ENCODE measurements at places on chromosomes 5 and 9.
A peak's percentile ranks its signal among the peaks of the same experiment; 100 is the strongest.

DNA sequence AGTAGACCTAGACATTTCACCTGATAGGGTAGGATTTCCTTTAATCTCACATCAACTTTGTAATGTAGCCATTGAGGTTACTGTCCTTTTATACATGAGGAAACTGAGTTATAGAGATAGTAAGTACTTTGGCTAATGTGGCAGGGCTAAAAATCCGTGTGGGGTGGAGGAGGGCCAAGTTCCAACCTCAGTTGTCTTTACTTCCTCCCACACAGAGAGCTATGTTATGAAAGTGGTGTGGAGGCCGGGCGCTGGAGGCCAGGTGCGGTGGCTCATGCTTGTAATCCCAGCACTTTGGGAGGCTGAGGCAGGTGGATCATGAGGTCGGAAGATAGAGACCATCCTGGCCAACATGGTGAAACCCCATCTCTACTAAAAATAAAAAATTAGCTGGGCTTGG lies 173.3 kb downstream of the PALM2AKAP2 start:
- DNase-seq: no peak

GRCh38 chr5:131505237-131505908 lies 129.7 kb downstream of the RAPGEF6 start:
- no peak for DNase-seq

- no peak for DNase-seq
These were observed 55.6 kb downstream of the CAMSAP1 start for GRCh38 chr9:135851748-135852147.

DNA sequence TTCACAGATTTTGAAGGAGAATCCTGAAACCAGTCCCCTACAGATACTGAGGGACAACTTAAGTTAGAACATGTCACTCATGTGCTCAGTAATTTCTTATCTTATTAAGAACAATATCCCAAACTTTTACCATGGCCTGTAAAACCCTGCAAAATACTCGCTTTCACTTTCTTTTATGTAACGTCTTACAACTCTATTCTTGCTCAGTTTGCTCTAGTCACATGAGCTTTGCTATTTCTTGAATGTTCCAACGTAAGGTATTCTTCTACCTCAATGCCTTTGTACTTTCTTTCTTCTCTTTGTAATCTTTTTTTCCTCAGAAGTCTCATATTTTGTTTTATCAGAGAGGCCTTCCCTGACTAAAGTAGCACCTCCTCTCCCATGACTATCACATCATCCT lies 14.1 kb downstream of the TMEM38B start:
- DNase-seq: peak; percentile 32

GRCh38 chr5:141668601-141669265 lies 13.3 kb downstream of the ARAP3 start:
- peak; percentile 30 for DNase-seq

DNA sequence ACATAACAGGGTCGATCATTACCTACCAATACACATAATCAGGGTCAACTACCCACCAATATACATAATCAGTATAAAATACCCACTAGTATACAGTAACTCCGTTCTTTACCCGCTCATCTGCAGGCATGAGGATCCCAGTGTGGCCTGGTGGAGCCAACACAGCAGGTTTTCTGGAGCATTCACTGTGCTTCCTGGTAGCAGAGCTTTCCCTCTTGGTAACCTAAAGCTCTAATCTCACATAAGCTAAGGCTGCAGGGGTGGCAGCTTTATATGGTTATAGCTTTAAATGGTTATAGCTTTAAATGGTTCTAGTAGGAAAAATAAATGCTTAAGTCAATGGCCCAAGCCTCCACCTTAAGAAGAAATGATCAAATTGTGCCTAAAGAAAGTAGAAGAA lies 11.9 kb downstream of the LCN1 start:
- DNase-seq: no peak

- DNase-seq: no peak
These were observed 249.8 kb downstream of the KIF4B start for GRCh38 chr5:155263381-155263780.

DNA sequence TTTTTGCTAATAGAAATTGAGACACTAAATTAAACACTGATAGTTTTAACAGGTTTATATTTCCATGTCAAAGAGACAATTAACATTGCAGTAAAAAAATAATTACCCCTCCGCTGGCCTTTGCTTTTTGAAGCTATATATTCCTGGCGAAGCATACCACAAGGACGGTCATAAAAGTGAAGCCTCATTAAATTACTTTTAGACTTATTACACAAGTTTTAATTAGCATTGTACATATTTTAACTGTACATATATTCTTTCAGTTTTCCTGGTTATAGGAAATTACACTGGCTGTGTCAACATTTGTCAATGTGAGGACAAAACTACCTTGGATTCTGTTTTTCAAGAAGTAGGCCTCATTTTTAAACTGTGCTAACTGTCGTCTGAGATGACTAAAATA lies 1.2 kb downstream of the CDKN2A start:
- DNase-seq: no peak

GRCh38 chr5:144436007-144436406 lies 265.3 kb downstream of the KCTD16 start:
- DNase-seq: no peak

- DNase-seq: no peak
These were observed 75.5 kb downstream of the SGCD start for GRCh38 chr5:156402387-156402921.

- DNase-seq: no peak
These were observed 3.4 kb upstream of the CCNO start for GRCh38 chr5:55236800-55237199.

- DNase-seq: no peak
These were observed 2.3 kb downstream of the CFAP157 start for GRCh38 chr9:127708952-127709587.

- peak; percentile 11 for DNase-seq
These were observed 384.8 kb upstream of the PCSK5 start for GRCh38 chr9:75505654-75506053.

DNA sequence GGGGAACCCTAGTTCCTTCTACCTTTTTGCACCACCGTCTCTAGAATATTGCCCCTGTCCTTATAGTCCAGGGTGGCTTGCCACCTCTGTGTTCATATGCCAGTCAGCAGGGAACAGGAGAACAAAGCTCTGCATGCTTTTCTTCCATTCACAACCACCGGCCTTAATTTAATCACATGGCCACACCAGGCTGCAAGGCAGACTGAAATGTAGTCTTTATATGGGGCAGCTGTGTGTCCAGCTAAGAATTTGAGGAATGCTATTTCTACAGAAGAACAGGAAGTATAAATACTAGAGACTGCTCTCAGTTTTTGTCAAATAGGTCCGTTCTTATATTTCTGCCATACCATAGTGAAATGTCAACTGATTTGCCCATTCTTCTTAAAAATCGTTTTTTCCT lies 5.8 kb downstream of the C5orf22 start:
- no peak for DNase-seq

DNA sequence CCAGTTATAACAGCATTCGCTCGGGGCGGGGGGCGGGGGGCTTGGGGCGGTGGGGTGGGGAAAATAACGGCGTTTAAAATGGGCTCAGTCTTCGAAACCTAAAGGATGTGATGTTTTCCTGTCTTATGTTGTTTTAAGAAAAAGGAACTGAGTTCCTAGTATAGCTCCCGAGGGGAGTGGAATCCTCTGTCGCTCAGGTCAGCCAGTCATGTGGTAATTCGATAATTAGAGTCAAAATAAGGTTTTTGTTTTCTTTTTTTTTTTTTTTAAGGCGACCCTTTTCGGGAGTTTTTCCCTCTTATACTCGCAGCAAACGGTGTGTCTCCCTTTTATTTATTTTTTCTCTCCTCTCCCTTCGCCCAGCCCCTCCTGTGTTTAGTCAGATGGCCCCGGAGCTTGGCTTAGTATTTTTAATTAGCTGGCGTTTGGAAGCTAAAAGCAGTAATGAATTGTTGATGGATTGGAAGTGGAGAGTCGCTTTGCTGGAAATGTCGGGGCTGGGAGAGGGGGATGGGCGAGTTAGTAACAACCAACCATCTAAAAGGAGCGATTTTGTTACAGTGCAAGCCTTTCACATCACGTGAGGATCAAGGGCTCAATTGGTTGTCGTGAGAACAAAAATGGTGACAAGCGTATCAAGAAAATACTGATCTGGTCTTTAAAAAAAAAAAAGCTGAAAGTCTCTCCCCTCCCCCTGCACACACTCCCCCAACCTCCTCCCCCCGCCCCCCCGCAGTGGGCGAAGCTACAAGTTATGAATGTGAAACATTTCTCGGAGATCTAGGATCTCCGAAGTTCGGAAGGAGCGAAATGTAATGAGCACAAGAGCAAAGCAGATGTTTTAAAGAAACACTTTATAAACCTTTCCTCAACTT lies 714 bp upstream of the ZNF608 start:
- peak; percentile 16 for DNase-seq

DNA sequence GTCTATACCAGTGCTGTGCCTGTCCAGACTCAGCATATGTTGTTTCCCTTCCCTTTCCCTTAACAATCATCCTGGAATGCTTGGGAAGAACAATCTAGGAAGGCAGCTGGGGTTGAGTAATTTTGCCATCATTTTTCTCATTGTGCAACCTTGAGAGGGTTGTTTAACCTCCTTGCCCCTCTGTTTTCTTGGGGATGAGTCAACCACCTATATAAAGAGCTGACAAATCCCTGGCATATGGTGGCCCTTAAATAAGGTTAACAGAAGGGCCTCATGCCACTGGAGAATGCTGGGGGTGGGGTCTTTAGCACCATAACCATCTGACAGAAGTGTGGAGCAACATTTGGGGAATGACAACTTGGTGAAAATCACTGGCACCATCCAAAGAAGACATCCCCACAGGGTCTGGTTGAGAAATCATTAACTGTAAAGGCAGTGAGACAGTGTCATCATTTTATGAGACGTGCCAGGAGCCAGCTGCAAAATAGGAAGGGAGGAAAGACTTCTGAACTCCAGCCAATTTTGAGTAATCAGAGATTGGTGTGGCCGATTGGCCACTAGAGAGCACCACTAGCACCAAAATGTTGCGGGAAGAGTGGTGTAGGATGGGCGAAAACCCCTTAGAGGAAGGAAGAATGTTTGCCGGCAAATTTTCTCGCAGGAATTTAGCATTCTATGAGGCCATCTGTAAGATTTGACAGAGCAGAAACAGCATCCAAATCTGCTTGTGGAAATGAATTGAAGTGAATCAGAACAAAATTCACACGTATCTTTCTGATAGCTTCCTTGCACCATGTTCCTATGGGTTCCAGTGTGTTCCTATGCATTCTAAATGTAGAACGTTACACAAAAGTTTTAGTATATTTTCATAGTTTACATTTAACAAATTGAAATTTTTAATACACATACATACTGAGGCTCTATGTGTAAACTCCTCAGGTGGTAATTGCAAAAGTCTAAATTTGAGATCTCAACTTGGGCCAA lies 113.8 kb downstream of the MSX2 start:
- no peak for DNase-seq

- no peak for DNase-seq
These were observed 169.9 kb downstream of the HINT1 start for GRCh38 chr5:130995254-130995515.

Data from suppressor macrophage treated with lipopolysaccharide for 4 hours (primary cell).